ENCODE measurements at places on chromosomes 12 and 14.

GRCh38 chr14:63292805-63293204 is 25.9 kb downstream of the GPHB5 start:
- no peak for DNase-seq

- no peak for DNase-seq
These were observed 95.3 kb upstream of the SLC35F4 start for GRCh38 chr14:57960946-57961785.

DNA sequence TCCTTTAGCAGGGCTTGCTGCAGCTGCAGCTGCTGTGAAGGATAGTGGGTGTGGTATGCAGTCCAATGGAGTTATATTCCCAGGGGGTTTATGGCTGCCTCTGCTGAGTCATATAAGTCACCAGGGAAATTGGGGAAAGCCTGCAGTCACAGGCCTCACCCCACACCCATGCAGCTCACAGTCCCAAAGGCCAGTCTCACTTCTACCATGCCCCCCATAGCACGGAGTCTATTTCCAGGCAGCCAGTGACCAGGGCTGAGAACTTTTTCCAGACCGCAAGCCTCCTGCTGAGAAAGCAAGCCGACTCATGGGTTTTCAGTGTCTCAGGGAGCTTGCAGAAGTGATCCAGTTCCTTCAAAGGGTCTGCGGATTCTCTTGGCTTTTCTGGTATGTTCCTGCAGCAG is 322.4 kb upstream of the CLEC14A start:
- DNase-seq: no peak

DNA sequence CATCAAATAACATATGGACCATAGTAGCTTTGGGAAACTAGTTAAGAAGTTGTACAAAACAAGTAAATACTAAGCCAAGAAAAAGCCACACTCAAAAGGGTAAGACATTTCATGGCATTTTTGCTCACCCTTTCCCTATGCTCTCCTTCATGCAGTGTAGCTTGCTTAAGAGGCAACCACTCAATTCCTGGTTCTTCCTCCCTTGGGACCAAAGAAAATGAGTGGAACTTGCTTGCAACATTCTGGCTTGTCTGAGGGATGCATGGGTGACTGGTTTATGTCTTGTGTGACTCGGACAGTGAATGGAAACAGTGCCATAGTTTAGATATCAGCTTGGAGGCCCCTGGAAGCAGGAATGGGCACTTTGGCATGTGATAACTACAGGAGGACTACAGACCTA is 252.0 kb upstream of the ARID2 start:
- no peak for DNase-seq

GRCh38 chr14:69593018-69593677 is 18.2 kb upstream of the SUSD6 start:
- peak; percentile 83 for DNase-seq

DNA sequence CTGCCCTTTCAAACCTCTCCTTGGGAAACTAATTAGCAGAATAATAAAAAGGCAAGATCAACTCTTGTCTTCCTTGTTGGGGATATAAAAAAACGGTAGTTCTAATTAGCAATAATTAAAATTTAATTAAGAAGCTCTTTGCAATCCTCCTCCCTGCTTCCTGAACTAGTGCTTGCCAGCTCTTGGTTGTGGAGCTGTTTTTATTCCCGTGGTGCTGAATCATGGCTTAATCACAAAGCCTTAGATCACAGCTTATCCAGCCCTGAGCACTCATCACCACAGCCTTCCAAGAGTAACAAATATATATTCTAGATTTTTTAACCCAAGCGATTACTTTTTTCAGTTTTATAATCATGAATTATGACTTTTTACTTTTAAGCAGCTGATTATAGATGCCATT is 63.2 kb upstream of the INSM2 start:
- no peak for DNase-seq

- DNase-seq: no peak
These were observed 1187.3 kb upstream of the SEL1L start for GRCh38 chr14:82720946-82721345.

GRCh38 chr14:21807975-21808374 is 134.4 kb upstream of the OR4E1 start:
- DNase-seq: no peak

GRCh38 chr14:89288114-89288513 is 128.9 kb downstream of the FOXN3 start:
- no peak for DNase-seq

DNA sequence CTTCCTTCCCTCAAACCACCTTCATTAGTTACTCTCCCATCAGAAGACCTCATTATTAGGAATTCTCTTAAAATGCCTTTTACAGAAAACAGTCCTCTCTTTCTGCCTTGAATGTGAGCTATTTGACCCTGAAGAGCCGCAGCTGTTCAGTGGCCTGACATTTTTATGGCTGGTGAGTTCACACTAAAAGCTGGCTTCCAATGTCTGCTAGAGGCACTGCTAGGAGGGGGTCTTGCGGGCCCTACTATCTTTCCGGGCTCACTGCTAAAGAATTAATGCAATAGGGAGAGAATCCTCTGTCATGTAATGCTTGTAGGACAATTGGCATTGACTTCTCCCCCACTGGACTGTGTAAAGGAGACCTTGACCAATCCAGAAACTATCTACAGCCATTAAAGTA is 87.7 kb downstream of the GPR135 start:
- peak; percentile 47 for DNase-seq

DNA sequence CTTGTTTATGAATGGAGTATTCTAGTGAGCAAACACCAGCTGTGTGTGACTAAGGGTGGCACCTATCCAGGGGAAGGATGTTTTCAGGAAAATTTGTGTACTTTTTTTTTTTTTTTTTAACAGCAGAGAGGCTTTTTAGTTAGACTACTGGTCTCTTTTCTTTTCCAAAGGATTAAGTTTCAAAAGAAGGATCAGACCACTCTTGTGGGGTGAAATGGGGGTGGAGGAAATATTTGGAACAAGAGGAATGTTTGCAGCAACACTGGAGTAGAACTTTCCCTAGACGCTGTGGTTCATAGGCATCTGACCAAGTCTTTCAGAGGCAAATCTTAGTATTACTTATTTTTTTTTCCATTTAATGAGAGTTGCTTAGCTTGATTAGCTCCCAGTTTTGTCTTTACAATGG is 21.1 kb downstream of the NUBPL start:
- DNase-seq: no peak

GRCh38 chr12:104620837-104621531 is 164.2 kb downstream of the CHST11 start:
- no peak for DNase-seq

GRCh38 chr14:76647697-76648298 is 113.5 kb upstream of the VASH1 start:
- no peak for DNase-seq

DNA sequence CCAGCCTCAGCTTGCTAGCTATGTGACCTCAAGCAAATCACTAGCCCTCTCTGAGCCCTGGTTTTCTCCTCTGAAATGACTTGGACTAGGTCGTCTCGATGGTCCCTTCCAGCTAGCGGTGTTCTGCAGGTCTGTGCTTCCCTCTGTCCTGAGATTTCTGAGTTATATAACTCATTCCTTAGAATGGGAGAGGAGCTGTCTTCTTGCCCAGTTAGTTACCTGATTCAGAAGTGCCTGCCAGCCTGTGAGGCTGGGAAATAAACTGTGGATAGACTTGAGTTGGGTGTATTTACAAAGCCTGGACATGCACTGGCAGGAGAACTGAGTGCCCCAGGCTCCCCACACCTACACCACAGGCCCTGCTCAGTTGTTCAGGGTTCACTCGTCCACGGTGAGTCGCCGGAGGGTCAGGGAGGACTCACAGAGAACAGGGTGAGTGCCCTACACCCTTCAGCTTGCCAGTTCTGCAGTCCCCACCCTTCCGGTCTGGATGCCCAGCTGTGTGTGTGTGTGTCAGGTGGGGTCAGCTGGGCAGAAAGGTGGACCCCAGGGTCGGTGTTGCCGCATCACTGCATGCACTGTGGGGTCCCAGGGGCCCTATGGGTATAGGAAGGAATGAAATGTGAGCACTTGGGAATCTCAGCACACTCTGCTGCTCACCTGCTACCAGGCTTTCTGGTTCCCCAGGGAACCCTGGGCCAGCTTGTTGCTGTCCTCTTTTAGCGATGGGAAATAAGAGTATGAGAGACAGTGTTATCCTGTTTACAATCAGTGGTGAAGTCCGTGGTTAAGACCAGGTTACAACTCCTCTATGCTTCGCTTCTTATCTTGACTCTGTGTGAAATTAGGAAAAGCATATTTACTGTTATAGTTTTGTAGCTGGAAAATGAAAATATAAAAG is 348.2 kb downstream of the DPF3 start:
- no peak for DNase-seq

GRCh38 chr12:92702754-92703679 is at the start of gene PLEKHG7:
TSS of gene PLEKHG7 (plus strand) at chr12:92702989. CDS start at chr12:92706632, 3,643 bp downstream.
- peak; percentile 2 for DNase-seq

DNA sequence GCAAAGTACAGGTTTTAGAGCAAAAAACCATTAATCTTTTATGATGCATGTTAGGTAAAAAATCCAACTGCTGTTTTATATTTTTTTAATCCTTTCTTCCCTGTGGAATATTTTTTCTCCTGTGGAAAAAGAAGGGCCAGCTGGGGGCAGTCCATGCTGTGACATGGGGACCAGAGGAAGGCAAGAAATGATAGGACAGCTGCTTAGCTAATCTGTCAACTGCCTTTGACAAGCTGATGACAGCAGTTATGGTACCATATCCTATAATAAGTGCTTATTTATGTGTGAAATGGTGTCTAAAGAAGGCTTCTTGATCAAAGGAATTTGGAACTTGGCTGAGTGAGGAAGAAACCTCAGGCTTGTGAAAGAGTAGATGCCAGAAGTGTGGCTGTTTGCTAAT is 452.4 kb upstream of the NOVA1 start:
- DNase-seq: no peak

DNA sequence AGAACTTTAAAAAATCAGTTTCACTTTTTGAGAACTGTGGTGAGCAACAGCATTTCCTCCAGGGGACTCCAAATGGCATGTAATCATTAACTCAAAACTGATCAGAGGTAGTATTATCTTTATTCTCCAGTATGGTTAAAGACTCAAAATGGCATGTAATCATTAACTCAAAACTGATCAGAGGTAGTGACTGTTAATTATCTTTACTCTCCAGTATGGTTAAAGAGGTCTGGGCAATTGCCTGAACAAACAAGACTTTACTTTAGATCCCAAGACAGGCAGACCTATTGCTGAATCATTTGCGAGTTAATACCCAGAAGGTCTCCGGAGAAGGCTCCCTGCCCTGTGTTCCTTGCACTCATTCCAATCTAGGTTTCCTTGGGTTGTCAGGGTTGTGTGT is 6.6 kb upstream of the ACADS start:
- DNase-seq: no peak

GRCh38 chr12:116881325-116881876 is at the start of gene HRK:
TSS of gene HRK (minus strand) at chr12:116881441. CDS start at chr12:116881307, 134 bp downstream.
- DNase-seq: no peak

GRCh38 chr14:92680781-92681650 is 67.4 kb downstream of the LGMN start:
- no peak for DNase-seq

DNA sequence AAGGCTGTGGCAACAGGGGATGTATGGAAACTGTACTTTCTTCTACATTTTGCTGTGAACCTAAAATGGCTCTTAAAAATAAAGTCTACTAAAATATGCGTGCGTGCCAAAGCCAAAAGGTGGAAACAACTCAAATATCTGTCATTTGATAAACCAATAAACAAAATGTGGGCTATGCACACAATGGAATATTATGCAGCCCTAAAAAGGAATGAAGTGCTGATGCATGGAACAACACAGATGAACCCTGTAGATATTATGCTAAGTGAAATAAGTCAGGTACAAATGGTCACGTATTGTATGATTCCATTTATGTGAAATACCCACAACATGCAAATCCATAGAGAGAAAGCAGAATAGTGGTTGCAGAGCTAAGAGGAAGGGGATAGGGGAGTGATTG is 8.0 kb downstream of the CACNA2D4 start:
- DNase-seq: no peak

- DNase-seq: no peak
These were observed 39.2 kb upstream of the MEG3 start for GRCh38 chr14:100786576-100787219.

DNA sequence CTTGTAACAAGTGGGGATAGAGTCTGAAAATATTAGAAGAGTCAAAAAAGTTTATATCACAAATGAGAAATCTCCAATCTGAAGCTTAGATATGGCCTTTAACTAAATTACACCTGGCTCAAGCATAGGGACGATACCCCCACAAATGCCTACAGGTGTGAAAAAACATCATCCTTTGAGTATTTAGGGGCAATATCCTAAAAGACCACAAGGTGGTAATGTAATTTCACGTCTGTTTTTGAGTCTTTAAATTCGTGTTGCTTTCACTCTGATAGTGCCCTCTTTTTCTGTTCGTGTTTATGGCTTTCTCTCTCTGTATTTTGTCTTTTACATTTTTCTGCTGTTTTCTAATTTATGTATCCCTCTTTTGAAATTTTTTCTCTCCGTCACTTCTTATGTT is 84.3 kb downstream of the ETNK1 start:
- DNase-seq: no peak

DNA sequence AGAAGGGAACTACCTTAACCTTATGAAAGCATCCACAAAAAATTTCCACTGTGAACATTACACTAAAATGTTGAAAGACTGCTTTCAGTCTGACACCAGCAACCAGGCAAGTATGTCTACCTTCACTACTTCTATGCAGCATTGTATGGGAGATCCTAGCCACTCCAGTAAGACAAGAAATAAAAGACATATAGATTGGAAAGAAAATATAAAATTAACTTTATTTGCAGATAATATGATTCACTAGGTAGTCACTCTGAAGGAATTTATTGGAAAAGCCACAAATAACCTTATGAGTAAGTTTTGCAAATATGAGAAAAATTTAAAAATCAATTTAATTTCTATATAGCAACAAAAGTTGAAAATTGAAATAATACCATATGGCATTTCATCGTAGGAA is 172.0 kb downstream of the RERGL start:
- DNase-seq: no peak

DNA sequence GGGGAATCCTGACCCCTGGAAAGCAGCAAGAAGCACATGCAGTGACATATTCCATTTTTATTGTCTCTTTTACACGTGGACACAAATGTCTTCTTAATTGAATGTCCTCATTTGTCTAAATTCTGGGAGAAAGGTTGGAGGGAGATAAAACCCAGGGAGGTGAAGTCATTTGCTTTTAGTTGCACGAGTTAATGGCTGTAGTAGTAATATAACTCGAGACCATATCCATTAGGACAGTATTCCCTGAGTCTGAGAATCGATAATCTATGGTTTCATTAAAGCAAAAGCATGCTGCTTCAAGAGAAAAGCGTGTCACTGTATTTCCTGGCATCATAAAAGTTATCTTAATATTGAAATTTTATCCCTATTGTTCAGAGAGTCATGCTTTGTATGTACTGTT is 216.0 kb upstream of the PELI2 start:
- DNase-seq: no peak

DNA sequence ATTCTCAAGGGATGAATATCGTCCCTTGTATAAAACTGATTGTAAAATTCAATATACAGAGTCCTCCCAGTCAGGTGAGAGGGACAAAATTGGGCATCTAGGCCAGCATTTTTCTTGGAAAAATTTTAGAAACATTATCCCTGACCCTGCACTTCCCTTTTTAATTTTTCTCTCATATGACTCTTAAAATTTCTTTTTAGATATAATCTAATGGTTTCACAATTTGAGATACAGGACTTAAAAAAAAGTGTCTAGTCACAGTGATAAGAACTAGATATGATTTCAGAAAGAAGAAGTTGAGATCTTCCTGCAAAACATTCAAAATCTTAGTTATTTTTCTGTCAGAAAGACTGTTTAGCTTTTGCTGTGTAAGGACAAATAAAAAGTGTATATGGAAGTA is 270.8 kb upstream of the PPFIA2 start:
- no peak for DNase-seq

GRCh38 chr12:116434155-116435011 is 124.8 kb upstream of the MAP1LC3B2 start:
- DNase-seq: no peak

- DNase-seq: no peak
These were observed 256.8 kb upstream of the FKBP4 start for GRCh38 chr12:2537868-2538541.
